Naive thymus-derived CD8-positive, alpha-beta T cell (primary cell): ENCODE measurements at places on chromosomes 2 and 18.

- H3K4me1 ChIP-seq, result peaks cover 21% of the 10 kb centered on the region
- peak overlapping the region; percentile 96 for H3K27ac ChIP-seq
- H3K27me3 ChIP-seq, result no peaks in the 10 kb centered on the region
- H3K4me3 ChIP-seq, result peak overlapping the region; percentile 94
- peaks cover 8% of the 10 kb centered on the region for H3K36me3 ChIP-seq
Observed at GRCh38 chr2:128091726-128092080, 703 bp downstream of the UGGT1 start.

GRCh38 chr2:214378455-214379103 is 32.3 kb upstream of the VWC2L start:
- H3K27ac ChIP-seq, result no peak overlapping the region
- no peaks in the 10 kb centered on the region for H3K36me3 ChIP-seq
- H3K4me3 ChIP-seq, result no peak overlapping the region

GRCh38 chr2:171327043-171327496 is 106.7 kb downstream of the METTL8 start:
- peak overlapping the region; percentile 4 for H3K4me3 ChIP-seq
- peaks cover 12% of the 10 kb centered on the region for H3K36me3 ChIP-seq
- no peak for DNase-seq
- peaks cover 5% of the 10 kb centered on the region for H3K4me1 ChIP-seq
- H3K27me3 ChIP-seq, result no peaks in the 10 kb centered on the region
- peak overlapping the region; percentile 37 for H3K27ac ChIP-seq

- no peak overlapping the region for H3K27ac ChIP-seq
- no peak overlapping the region for H3K4me3 ChIP-seq
- H3K36me3 ChIP-seq, result no peaks in the 10 kb centered on the region
Observed at GRCh38 chr2:120447127-120447785, 101.3 kb downstream of the INHBB start.

- H3K27me3 ChIP-seq, result peaks cover 15% of the 10 kb centered on the region
- H3K4me1 ChIP-seq, result no peaks in the 10 kb centered on the region
- H3K27ac ChIP-seq, result no peak overlapping the region
- no peak overlapping the region for H3K4me3 ChIP-seq
- DNase-seq, result no peak
- no peaks in the 10 kb centered on the region for H3K36me3 ChIP-seq
Observed at GRCh38 chr2:38230756-38231155, 146.3 kb downstream of the ATL2 start.

GRCh38 chr2:2649109-2650072 is 318.3 kb upstream of the MYT1L start:
- DNase-seq, result no peak
- no peaks in the 10 kb centered on the region for H3K36me3 ChIP-seq
- H3K27ac ChIP-seq, result no peak overlapping the region
- H3K4me1 ChIP-seq, result peaks cover 56% of the 10 kb centered on the region
- no peak overlapping the region for H3K4me3 ChIP-seq
- H3K27me3 ChIP-seq, result no peaks in the 10 kb centered on the region

DNA sequence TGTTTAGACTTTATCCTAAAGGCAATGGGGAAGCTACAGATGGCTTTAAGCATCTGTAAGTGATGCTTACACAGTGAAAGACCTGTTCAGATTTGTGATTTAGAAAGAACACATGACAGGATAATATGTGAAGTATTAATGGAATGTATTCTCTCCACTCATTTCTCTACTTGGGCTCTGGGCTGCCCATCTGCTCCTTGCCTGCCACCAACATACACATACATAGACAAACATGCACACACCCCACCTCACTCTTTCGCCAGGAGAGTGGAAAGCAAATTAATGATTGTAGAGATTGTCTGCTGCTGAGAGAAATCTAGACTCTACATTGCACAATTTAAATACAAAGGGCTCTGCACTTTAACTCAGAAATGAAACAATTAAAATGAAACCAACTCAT is 61.0 kb upstream of the NFE2L2 start:
- no peak overlapping the region for H3K27ac ChIP-seq
- H3K27me3 ChIP-seq, result no peaks in the 10 kb centered on the region
- H3K4me3 ChIP-seq, result no peak overlapping the region
- no peak for DNase-seq

- no peaks in the 10 kb centered on the region for H3K4me1 ChIP-seq
- peaks cover 45% of the 10 kb centered on the region for H3K27me3 ChIP-seq
- no peak for DNase-seq
- no peaks in the 10 kb centered on the region for H3K36me3 ChIP-seq
- no peak overlapping the region for H3K4me3 ChIP-seq
Observed at GRCh38 chr2:19837235-19837766, 64.5 kb downstream of the TTC32 start.

GRCh38 chr2:28810384-28811285 is at the start of gene SPDYA:
TSS of gene SPDYA (plus strand) at chr2:28810834. CDS start at chr2:28816015, 5,181 bp downstream.
- peak within 1 kb of the TSS; percentile 90 for H3K4me3 ChIP-seq
- no peaks in the 10 kb centered on the region for H3K36me3 ChIP-seq
- H3K27me3 ChIP-seq, result no peaks in the 10 kb centered on the region
- H3K27ac ChIP-seq, result peak within 1 kb of the TSS; percentile 81
- DNase-seq, result peak; percentile 81
- peaks cover 6% of the 10 kb centered on the region for H3K4me1 ChIP-seq

GRCh38 chr2:39494784-39495251 is 57.7 kb upstream of the MAP4K3 start:
- no peak overlapping the region for H3K27ac ChIP-seq
- H3K27me3 ChIP-seq, result peaks cover 2% of the 10 kb centered on the region
- no peak for DNase-seq
- no peaks in the 10 kb centered on the region for H3K4me1 ChIP-seq

GRCh38 chr18:8835521-8835953 is 130.2 kb downstream of the MTCL1 start:
- DNase-seq, result no peak
- no peak overlapping the region for H3K4me3 ChIP-seq
- H3K27ac ChIP-seq, result no peak overlapping the region

DNA sequence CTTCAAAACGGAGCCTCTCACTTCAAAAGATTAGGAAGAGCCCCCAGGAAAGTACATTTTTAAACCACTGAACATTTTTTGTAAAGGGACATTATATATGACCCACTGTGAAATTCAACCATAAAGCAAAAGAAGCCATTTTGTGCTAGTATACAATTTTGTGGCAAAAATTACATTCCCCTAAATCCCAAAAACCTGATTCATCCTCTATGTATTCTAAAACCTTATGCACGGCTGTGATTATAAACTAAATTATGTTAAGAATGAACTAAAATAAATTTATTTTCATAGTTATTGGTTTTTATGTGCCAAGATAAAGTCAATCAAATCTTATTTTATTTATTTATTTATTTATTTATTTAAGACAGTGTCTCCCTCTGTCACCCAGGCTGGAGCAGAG is 48.5 kb downstream of the RTN4 start:
- DNase-seq, result no peak
- no peaks in the 10 kb centered on the region for H3K36me3 ChIP-seq
- no peak overlapping the region for H3K4me3 ChIP-seq
- no peaks in the 10 kb centered on the region for H3K27me3 ChIP-seq
- peaks cover 78% of the 10 kb centered on the region for H3K4me1 ChIP-seq

- H3K27ac ChIP-seq, result no peak overlapping the region
- no peak for DNase-seq
- no peaks in the 10 kb centered on the region for H3K27me3 ChIP-seq
- no peaks in the 10 kb centered on the region for H3K4me1 ChIP-seq
Observed at GRCh38 chr2:107437807-107438206, 388.9 kb upstream of the RGPD4 start.

DNA sequence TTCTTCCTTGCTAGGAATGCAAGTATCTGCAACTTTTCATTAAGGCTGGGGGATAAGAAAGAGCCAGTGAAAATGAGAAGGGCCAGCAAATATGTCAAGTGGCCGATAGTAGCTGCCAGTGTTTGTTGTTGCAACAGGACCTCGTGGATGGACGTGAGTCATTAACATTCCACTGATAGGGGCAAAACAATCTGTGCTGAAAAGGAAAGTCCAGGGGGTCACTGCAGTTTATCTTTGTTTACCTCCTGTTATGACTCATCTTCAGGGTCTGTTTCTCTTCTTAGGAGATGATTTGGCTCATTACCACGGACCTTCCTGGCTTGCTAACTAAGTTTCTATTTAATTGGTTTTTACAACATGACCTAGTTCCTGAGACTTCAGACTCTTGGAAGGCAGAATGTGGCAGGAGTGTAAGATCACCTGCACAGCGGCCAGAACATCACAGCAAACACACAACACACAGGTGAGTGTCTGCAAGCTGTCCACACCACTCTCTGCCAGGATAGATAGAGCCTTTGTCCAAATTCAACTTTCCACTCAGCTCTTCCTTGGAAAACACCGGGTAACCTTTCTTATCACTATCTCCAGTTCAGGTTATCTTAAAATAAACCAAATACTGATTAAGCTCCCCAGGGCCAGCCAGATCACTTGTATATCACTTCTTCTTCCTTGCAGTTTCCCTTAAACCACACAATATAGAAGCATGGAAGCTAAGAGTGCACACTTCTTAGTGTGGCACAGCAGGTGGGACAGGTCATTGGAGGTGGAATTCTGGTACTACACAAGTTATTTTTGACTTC is 157.5 kb upstream of the LMAN1 start:
- no peaks in the 10 kb centered on the region for H3K36me3 ChIP-seq
- H3K4me3 ChIP-seq, result no peak overlapping the region
- no peaks in the 10 kb centered on the region for H3K4me1 ChIP-seq
- no peak for DNase-seq
- peaks cover 34% of the 10 kb centered on the region for H3K27me3 ChIP-seq

- DNase-seq, result no peak
- no peak overlapping the region for H3K4me3 ChIP-seq
- no peaks in the 10 kb centered on the region for H3K4me1 ChIP-seq
- peak overlapping the region; percentile 12 for H3K27ac ChIP-seq
Observed at GRCh38 chr2:19881221-19881907, 20.4 kb downstream of the TTC32 start.

DNA sequence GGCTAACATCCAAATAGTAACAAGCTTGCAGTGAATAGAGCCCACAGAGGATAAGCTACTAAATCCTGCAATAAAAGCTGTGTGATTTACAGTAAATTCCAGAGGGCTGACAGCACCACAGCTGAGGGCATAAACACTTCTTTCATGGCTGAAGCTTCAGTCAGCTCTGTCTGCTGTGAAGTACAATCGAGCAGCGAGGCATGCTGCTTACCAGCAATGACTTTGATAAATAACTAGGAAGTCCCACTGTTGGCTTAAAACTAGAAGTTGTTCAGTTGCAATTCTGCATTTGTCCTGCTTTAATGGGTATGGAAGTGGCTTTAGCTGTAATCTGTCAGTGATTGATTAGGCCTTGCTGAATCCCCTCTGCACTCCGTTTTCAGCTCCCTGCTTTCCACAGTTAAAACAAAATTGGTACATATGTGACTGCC is 65.2 kb upstream of the FIGN start:
- H3K27ac ChIP-seq, result no peak overlapping the region
- H3K4me1 ChIP-seq, result no peaks in the 10 kb centered on the region
- no peak for DNase-seq
- no peaks in the 10 kb centered on the region for H3K36me3 ChIP-seq

- H3K27ac ChIP-seq, result no peak overlapping the region
- peaks cover 15% of the 10 kb centered on the region for H3K4me1 ChIP-seq
Observed at GRCh38 chr2:233342301-233342700, 12.0 kb upstream of the DGKD start.

- H3K4me3 ChIP-seq, result no peak overlapping the region
- H3K36me3 ChIP-seq, result no peaks in the 10 kb centered on the region
- DNase-seq, result no peak
- H3K27me3 ChIP-seq, result peaks cover 7% of the 10 kb centered on the region
- H3K4me1 ChIP-seq, result peaks cover 6% of the 10 kb centered on the region
Observed at GRCh38 chr2:26979741-26980140, 9.3 kb downstream of the MAPRE3 start.

DNA sequence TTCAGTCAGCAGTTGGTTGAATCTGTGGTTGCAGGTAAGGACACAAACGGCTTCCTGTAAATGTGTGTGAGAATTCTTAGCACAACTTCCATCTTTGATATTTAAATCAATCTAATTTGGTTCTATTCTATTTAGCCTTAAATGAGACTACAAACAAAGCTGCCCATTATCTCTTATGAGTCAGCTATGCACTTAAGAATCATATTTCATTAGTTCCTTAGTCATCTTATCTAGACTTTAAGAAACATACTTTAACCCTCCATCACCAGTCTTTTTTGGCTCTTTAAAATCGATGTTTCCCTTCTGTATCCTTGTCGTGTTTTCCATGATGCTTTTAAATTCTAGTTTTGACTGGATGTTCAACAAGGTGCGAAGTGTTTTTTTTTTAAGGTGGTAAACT is 114.4 kb upstream of the TMEM200C start:
- no peaks in the 10 kb centered on the region for H3K36me3 ChIP-seq
- H3K27me3 ChIP-seq, result no peaks in the 10 kb centered on the region
- no peak overlapping the region for H3K4me3 ChIP-seq
- no peak for DNase-seq

- DNase-seq, result no peak
- no peaks in the 10 kb centered on the region for H3K36me3 ChIP-seq
- no peak overlapping the region for H3K4me3 ChIP-seq
Observed at GRCh38 chr2:60518567-60518966, 34.9 kb downstream of the BCL11A start.

- peak overlapping the region; percentile 83 for H3K27ac ChIP-seq
- H3K36me3 ChIP-seq, result no peaks in the 10 kb centered on the region
- H3K4me3 ChIP-seq, result peak overlapping the region; percentile 37
Observed at GRCh38 chr2:105977212-105977611, 216.9 kb downstream of the UXS1 start.

DNA sequence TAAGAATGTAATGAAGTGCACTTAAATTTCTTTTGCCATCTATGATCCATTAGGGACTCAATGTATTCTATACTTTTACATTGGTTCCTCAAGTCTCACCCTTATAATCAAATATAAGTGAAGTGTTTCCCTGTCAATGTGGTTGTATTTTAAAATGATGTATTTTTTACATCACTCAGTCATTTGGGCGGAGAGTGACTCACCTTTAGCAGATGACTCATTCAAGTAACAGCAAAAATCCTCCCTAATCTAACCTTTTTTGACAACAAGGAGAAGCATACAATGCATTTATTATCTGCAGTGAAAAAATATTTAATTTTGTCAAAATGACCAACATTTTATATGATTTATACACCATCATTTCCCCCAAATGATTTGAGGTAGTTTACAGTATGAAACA is 94.4 kb downstream of the FANCL start:
- no peaks in the 10 kb centered on the region for H3K4me1 ChIP-seq
- DNase-seq, result no peak
- no peaks in the 10 kb centered on the region for H3K27me3 ChIP-seq
- peaks cover 43% of the 10 kb centered on the region for H3K36me3 ChIP-seq

DNA sequence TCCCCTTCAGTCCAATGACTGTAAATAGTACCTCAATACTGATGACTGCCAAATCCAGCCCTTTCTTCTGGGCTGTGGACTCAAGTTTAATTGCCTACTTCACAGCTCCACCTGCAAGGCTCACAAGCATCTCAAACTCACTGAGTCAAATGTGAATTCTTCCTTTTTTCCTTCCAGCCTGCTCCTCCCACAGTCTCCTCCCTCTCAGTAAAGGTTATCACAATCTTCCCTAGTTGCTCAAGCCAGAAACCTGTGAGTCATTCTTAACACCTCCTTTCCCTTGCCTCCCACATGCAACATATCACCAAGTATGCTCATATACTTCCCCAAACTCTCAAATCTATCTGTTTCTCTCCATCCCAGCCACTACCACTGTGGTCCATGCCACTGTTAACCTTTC is 3.7 kb upstream of the MFSD6 start:
- no peak overlapping the region for H3K4me3 ChIP-seq
- H3K27ac ChIP-seq, result no peak overlapping the region
- H3K36me3 ChIP-seq, result no peaks in the 10 kb centered on the region
- no peaks in the 10 kb centered on the region for H3K27me3 ChIP-seq
- no peak for DNase-seq
- H3K4me1 ChIP-seq, result peaks cover 5% of the 10 kb centered on the region
